ENCODE measurements at places on chromosomes 7 and 10.
A peak's percentile ranks its signal among the peaks of the same experiment; 100 is the strongest.

DNA sequence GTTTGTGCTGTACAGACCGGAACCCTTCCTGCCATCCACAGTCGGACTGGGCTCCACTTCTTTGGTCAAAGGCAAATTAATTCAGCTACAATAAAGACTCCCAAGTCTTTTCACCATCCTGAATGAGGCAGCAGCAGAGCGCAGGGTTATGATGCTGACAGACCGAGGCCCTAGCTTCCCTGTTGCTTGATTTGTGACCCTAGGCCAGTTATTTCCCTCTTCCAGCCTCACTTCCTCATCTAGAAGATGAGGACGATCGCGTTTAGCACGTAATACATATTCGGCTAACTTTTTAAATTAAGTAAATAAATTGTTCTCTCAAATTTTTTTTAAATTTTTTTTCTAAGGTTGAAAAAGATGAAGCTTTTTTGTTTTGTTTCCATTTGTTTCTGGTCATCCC is 18.1 kb downstream of the ADRB1 start:
- no peak for DNase-seq

- DNase-seq = peak; percentile 55
Observed at GRCh38 chr10:93554760-93555432, 11.6 kb upstream of the FFAR4 start.

GRCh38 chr7:1466524-1467271 is 7.4 kb upstream of the MICALL2 start:
- peak; percentile 45 for DNase-seq

DNA sequence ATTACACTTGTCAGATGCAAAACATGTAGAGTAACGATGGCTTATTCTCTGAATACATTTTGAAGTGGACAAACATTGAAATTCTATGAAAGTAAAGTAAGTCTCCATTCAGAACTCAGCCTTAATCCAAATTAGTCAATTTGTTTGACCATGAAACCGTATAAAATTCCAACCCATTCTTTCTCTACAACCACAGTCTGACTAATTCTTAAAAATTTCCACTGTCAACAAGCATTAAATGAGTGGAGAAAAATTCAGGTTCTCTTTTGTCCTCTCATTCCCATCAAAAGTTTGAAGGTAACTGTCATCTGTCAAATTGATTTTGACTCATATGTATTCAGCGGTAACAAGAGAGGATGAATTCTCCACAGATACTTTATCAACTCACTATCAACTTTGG is 1031.5 kb downstream of the SORCS1 start:
- DNase-seq = no peak

GRCh38 chr7:41693150-41693997 is 9.5 kb downstream of the INHBA start:
- peak; percentile 53 for DNase-seq

GRCh38 chr10:123669886-123670285 is 3.7 kb downstream of the GPR26 start:
- DNase-seq = peak; percentile 31

DNA sequence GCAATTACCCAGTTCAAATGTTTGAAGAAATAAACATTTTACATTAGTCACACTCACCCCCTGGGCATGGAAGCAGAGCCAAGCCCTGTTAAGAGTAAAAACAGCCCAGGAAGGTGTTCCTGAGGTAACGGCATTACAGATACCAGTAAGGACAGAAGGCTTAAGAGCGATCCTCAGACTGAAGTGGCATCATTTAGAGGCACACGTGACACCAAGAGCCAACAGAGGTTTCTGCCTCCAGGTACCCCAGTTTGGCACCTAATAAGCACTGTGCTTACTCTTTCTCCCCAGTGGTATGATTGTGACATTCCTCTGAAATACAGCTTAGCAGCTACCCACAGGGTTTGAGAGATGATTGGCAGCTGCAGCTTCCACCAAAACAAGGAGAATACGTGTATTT is 17.2 kb downstream of the MMS19 start:
- DNase-seq = no peak

DNA sequence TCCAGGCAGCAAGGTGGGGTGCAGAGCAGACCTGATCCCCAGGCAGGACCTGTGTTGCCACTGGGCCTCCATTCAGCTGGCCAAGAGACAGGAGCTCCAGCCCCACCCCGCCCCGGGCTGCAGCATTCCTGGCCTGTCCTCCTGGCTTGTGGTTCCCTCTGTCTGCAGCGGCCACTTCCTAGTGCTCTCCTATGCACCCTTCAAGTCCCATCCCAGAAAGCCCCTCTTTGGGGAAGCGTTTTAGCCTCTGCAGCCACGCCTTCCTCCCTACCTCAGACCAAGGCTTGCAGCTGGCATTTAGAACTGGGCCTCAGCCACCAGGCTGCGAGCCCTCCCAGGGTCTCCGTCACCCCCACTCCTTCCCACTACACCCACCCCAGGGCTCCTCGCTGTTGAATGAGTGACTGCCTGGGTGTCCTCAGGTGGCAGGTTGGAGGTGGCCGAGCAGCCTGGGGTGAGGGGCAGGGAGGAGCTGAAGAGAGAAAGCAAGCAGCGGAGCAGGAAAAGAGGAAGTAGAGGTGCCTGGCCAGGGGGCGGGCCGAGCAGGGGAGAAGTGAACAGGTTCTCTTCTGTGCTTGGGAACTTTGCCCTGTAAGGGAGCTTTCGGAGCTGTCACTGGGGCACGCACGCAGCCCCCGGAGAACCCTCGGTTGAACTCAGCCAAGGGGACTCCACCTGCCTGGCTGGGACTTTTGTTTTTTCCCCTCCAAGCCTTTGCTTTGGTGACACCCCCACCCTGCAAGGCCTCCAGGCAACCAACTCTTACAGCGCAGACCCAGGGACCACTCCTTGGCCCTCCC is 109.1 kb upstream of the TNRC18 start:
- no peak for DNase-seq

GRCh38 chr10:113647812-113648211 is 16.0 kb downstream of the NRAP start:
- no peak for DNase-seq

DNA sequence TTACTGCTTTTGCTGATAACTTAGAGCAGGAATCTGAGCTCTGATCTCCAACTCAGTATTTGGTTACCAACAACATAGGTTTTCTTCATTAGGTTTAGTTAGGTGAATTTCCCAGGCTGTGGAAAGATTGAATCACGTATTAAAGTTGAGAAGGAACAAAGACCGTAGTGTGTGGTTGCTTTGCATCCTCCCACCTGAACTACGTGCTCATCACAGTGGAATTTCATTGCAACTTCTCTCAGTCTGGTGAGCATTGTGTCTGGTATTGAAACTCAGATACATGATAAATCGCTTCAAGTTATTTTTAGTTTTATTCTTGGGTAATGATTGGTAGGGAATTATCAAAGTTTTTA is 139.4 kb upstream of the AKR1E2 start:
- DNase-seq = peak; percentile 85

- no peak for DNase-seq
Observed at GRCh38 chr10:79209340-79209739, 137.9 kb upstream of the PPIF start.

- peak; percentile 41 for DNase-seq
Observed at GRCh38 chr10:29324220-29324841, 35.5 kb downstream of the LYZL1 start.

DNA sequence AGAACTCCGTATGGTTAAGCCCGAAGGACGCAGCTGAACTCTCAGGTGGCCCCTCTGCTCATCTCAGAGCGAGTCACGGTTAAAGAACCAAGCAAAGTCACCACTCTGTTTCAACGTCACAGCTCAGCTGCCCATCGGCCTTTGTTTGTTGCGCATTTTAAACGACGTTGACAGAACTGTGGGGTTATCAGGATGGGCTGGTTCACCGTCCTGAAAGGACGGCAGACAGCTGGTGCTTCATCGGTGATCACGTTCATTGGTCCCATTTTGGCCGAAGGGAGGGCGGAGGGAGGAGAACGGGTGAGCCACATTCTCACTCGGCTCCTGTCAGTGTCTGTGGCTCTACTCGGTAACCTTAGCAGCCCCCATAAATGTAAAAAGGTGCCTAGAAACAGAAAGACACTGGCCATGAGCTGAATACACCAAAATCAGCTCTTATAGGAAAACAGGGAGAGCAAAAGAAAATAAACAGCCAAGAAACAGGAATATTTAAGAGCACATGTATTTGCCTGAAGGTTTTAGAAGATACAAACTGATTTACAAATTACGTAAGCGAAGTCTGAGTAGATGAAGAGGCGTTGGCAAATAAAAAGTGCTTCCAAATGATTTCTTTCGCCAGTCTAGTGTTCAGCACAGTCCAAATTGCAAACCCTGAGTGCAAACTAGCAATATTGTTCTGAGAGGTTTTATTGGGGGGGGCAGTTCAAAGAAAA is 8.4 kb downstream of the PRKAG2 start:
- no peak for DNase-seq

GRCh38 chr7:156158213-156158612 is 345.9 kb upstream of the SHH start:
- no peak for DNase-seq

DNA sequence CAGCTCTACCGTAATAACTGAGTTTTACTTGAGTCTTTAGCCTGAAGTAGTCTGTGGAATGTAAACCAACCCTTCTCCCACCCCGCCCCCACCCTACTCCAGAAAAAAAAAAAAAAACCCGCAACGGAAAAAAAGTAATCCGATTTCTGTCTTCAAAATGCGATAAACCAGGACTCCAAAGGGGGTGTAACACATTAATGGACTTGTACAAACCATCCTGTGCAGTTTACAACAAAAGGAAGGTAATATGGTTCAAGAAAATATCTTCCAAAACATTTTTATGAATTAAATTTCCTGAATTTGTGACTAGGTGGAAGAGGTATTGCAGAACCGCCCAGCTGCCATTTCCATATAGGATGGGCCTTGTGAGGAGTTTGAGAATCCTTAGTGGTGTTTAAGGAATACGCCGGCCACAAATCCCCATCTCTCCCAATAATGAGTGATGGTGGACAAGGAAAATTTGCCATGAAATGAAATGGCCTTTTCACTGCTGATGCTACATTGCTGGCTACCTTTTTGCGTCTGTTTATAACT is 10.6 kb downstream of the SKIDA1 start:
- peak; percentile 61 for DNase-seq

- no peak for DNase-seq
Observed at GRCh38 chr10:114283535-114284234, 44.6 kb downstream of the VWA2 start.

DNA sequence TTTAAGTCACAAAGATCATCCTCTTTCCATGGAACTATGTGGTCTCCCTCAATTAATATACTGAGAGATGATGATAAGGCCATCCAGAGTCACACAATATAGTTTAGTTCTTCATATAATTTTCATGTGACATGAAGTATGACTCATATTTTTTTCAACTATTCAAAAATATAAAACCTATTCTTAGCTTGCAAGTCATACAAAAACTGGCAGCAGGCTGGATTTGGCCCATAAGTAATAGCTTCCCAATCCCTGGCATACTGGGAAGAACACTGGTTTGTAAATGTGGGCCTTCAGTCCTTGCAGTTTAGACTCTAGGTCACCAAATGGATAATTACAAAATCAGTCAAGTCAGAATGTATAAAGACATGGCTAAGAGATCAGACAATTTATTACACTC is 356.6 kb downstream of the PPP1R3A start:
- DNase-seq = no peak

DNA sequence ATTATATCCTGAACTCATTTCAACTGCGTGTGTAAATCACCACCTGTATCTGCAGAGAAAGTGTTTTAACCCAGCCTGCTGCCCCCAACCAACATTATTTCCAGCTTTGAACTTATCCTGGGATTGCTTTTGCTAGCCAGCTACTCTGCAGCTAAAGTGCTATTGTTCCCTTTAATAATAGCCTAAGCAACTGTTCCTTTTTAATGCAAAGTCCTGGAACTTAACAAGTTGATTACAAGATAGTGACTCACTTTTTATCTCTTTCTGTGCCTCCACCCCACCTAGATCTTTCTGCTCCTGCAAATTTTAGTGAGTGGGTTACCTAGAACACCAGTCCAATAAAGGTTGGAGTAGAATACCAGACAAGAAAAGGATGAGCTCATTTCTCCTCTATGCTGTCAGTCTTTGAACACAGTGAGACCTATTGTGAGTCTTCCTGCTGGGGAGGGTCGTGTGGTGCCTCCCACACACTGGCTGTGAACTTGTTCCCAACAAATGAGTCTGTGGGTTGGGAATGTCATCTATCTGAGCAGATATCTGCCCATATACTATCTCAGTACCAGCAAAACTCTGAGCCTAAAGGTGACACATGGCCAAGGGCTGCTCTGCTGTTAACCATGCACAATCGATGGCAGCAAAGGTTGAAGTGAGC is 137.7 kb downstream of the FAM204A start:
- DNase-seq = no peak

GRCh38 chr10:61870526-61870895 is 31.0 kb upstream of the ARID5B start:
- no peak for DNase-seq

DNA sequence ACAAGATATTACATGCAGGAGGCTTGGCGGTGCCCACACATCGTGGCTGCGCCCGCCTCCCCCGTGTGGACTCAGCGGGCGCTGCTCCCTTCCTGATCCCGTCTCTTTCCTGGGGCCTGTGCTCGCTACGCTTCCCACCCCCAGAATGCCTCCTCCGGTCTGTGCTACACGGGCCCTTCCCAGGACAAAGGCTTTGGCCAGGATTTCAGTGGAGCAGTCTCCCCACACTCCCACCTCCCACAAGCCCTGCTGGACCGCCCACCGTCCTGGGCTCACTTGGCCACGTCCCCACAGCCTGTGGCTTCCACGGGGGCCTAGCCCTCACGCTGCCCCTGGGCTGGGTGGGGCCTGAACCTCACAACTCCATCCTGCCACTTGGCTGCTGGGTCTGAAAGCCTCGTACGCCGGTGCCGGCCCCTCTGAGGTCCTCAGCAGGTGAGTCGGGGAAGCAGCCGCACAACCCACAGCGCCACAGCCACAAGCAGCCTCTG is 17.3 kb downstream of the CFAP46 start:
- DNase-seq = no peak

DNA sequence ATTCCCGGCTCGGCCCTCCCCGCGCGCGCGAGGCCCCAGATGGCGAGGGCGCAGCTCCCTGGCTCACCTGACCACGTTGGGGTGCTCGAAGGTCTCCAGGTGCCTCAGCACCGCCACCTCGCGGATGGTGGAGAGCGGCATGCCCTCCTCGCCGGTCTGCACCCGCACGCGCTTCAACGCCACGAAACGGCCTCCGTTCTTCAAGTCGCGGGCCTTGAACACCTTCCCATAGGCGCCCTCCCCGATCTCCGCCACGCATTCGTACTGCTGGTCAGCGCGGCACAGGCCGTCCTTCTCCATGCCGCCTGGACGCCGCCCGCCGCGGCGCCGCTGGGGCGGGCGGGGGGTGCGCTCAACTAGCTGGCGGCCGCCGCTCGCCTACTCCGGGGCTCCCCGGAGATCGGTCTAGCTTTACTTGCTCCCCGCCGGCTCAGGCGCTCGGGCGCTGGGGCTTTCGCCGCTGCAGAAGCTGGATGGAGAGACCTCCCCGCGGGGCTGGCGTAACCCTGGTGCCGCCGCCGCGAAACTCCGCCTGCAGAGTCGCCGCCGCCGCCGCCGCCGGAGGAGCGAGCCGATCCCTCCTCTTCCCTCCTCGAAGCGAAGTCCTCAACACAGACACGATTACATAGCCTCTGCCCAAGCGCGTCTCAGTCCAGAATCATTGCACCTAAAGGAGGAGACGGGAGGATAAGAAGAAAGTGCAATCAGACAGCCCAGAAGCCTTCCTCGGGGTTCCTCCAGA is 3.2 kb downstream of the CDK6 start:
- peak; percentile 86 for DNase-seq
